ENCODE measurements at places on chromosomes 5 and 9.

- no peak for DNase-seq
Measured at GRCh38 chr9:10858817-10859216, 246.0 kb upstream of the PTPRD start.

GRCh38 chr5:154209591-154210081 lies 19.1 kb downstream of the GALNT10 start:
- no peak for DNase-seq

GRCh38 chr9:70995511-70995910 lies 125.9 kb downstream of the TRPM3 start:
- no peak for DNase-seq

GRCh38 chr5:624118-624950 lies 12.2 kb downstream of the CEP72 start:
- DNase-seq: no peak

- no peak for DNase-seq
Measured at GRCh38 chr5:81739291-81739690, 11.6 kb downstream of the SSBP2 start.

DNA sequence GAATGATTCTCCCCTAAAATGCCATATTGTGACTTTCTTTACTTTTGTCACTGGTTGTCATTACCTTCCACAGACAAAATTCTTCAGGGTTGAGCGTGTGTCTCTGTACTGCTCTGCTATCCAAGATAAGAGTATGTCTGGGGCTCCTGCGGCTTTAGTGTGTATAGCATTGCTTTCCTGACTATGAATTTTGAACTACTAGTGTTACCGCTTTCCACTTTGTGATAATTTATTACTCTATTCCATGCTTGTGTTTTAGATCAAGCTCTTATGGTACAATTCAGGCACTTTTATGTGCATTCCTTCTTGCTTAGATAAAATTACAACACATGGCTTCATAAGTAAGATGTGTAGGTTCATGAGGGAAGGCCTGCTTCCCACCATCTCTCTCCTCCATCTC lies 51.5 kb upstream of the MEF2C start:
- no peak for DNase-seq

GRCh38 chr9:5186416-5187169 lies 1.2 kb upstream of the INSL6 start:
- no peak for DNase-seq

- DNase-seq: no peak
Measured at GRCh38 chr5:133487093-133487492, 125.2 kb downstream of the FSTL4 start.

DNA sequence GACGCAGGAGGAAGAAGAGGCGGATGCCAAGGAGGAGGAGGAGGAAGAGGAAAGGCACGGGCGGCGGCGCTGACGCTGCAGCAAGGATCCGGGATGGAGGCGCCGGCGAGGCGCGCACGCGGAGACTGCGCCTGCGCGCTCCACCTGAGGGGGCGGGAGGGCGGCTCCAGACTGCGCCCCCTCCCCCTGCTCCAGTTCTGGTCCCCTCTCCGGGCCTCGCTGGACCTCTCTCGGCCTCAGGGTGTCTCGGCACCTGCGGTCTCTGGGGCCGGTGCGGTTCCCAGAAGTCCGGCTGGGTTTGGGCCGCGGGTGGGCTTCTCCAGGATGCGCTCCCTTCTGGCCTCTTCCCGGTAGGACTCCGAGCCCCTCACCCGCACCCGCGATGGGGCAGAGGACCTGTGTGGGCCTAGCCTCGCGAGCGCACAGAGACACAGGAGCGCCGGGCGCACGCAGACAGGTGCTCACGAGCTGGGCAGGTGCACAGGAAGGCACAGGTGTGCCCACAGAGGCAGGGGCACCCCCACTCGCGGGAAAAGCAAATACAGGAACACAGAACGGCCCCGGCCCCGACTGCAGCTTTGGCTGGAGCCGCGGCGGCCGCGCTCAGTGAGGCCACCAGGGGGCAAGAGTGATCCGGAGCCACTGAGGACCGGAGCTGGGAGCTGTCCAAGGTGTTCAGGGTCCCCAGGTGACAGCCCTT lies at the start of gene NPDC1:
TSS of gene NPDC1 (minus strand) at position 90 of the 700 bp plus-strand sequence. CDS start 188 bp downstream, outside the sequence.
- no peak for DNase-seq

GRCh38 chr9:133991964-133992779 lies at the start of gene VAV2:
VAV2 (minus strand) TSS chr9:133992324; CDS start chr9:133992278, 46 bp downstream.
- no peak for DNase-seq

DNA sequence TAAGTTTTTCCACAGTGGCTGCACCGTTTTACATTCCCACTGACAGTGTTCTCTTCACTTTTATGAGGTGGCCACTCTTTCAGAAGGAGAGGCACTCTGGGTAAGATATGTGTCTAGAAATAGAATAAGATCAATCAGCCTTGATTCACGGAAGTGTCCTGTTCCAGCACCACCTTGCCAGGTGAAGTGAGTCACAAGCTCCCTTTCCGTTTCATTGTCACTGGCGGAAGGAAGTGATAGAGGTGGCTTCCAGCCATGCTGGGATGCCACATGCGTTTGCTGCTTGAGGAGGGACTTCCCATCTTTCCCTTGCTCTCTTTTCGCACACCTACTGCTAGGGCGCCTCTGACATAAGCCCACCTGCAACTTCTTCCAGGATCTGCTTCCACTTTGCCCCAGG lies 217.1 kb downstream of the PIK3R1 start:
- no peak for DNase-seq

DNA sequence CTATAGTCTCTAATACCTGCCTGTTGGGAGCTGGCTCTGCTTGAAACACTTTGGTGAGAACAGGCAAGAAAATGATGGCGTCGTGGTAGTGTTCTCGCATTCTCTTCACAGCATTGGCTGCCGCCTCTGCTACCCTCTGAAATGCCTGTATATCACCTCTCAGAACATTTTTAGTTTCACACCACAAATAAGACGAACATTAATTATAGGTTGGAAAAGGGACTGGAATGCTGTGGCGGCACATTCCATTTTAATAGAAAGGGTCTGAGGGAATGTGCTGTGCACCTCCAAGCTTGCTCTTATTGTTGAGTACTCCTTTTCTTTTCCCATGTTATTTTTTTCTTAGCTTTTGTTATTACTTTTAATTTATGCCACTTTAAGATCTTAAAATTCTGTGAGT lies 134.6 kb upstream of the HMHB1 start:
- no peak for DNase-seq

DNA sequence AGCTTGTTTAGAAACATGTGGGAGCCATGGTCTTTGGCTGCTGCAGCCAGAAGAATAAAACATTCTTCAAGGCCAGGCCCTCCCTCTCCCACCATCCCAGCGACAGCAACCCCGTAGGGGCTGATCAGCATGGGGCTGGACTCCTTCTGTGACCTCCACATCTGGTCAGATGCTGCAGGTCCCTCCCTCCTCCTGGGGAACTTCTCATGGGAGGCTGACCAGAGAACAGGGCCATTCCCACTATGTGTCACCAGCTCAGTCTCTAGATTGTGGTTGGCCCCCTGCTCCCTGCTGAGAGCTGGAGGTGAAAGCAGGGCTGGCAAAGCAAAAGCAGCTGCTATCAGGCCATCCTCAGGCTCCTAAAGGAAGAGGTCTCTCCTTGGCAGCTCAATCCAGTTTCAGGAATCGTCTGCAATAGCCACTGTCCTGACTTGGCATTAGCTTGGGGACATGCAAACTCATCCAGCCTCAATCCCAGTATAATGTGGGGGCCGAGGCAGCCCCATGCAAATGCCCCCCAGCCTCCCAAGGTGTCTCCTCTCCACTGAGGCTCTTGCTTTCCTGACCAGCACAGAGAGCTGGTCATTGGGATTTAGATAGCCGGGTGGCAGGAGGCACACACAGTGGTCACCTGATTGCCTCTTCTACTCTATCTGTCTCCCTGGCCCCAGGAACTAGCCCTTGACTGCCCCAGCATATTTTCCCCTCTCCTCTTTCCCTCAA lies 81.5 kb downstream of the NRG2 start:
- no peak for DNase-seq

DNA sequence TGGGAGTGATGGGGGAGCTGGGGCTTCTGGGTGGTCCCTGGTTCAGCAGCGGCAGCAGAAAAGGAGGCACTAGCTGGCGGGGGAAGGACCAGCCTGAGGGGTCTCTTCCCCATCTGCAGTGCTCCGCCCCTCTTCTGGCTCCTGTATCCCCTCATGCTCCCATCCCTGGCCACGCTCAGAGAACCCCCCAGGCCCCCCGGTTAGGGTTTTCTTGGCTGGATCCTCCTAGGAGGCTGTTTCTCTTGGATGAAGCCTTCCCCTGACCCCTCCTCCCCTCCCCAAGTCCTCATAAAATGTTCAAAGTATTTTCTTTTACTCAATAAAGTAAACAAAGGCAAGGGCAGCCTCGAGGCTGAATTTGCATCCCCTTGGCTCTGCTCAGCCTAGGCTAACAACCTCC lies 60.8 kb downstream of the FGF18 start:
- no peak for DNase-seq

DNA sequence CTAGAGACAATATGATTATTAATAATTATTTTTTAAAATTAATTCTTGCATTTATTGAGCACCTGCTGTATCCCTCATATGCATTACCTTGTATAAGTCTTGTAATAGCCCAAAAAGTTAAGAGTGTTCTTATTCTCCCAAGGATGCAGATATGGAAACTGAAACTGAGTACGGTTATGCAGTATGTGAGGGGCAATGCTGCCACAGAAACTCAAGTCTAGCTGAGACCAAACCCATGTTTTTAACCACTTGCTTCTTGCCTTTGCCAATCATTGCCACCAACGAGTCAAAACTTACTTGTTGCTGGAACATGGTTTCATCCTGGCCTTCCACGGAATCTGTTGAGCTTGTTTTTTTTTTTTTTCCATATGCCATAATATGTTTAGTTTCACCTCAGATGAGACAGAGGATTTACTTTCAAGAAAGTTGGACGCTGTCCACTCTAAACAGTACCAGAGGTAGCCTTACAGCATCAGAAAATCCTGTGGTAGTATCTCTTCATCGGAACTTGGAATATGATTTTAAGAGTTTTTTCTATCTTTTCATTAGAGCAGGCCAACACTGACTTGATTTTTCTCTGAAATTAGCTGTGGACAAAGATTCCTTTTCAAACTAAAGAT lies 27.9 kb downstream of the DOCK8 start:
- no peak for DNase-seq

GRCh38 chr9:113403646-113404045 lies 2.6 kb upstream of the ALAD start:
- DNase-seq: no peak

DNA sequence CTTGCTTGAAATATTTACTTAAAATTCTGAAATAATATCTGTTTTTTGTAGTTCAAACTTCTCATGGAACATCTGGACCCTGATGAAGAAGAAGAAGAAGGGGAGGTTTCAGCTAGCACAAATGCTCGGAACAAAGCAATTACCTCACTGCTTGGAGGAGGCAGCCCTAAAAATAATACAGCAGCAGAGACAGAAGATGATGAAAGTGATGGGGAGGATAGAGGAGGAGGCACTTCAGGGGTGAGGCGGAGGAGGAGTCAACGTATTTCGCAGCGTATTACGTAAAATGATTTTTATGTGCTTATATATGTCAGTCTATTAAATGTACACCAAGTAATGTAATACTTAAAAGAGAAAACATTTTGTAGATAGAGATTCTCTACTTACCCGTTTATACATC lies 185.4 kb downstream of the CPLANE1 start:
- no peak for DNase-seq

DNA sequence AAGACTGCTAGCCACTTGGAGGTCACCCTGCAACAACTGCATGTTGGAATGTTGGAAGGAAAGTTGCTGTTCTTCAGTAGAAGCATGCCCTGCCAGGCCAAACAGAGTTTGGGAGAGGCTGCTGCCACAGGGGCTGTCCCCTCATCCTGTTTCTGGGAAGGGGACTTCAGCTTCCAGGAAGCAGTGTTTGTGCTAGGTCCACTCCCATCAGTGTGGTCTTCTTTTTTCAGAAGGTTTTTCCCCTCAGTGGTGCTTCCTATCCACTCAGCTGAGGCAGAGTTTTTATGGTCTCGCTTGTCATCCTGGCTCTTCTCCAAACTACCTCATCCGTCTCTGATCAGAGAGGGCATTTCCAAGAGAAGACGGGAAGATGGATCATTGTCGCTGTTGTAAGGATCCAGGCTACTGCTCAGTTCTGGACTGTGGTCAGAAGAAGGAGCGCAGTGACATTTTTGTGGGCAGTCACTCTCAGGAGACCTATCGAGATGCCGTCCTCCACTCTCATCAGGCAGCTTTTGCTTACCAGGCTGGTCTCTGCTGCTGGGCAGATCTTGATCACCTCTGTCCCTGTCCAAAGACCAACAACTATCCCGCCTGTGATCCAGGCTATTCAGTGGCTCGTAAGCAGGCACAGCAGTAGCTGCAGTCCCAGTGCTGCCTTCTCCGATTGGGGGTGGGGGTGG lies 97.8 kb upstream of the C5orf63 start:
- no peak for DNase-seq

- no peak for DNase-seq
Measured at GRCh38 chr9:120948824-120949223, 22.2 kb upstream of the TRAF1 start.

GRCh38 chr9:2363781-2364180 lies 257.8 kb upstream of the VLDLR start:
- DNase-seq: no peak

Data from cortex of kidney (tissue), 1 donor.